Stimulated activated CD4-positive, alpha-beta T cell treated with anti-CD3 and anti-CD28 coated beads, Interleukin-12 subunit alpha, Interleukin-12 subunit beta, amount 100 ng/mL, for 4 hours (primary cell): ENCODE measurements at places on chromosomes 5 and 9.

GRCh38 chr5:359301-359897, 37.9 kb downstream of the AHRR start:
- DNase-seq, result no peak

DNA sequence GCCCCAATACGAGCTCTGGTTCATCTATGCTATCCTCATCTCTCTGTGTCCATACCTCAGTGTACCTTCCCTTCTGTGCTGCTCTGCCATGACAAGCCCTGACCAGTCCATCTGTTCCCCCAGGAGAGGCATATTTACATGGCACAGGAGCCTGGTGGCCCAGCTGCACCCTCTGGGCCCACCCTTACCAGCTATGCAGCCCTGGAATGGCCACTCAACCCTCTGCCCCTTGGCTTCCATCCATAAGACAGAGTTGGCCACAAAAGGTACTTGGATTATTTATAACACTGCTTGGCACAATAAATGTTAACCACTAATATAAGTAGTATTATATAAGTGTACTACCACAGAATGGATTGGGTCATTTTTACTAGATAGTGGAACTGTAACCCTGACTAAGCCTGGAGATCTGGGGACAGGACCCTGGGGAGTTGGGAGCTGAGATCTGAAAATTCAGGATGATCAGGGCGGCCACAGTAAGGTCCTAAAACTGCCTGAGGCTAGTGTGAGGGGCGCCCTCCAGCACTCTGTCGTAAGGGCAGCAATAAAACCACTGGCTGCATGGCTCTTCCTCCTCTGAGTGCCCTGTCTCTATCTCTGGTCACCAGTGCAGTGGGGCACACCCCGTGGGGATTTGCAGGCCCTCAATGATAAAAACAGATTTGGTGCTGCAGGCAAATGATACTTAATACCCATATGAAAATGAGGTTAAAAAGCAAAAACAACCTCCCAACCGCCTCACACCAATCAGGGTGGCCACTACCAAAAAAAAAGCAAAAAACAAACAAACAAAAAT, 65.8 kb downstream of the SEMA4D start:
- DNase-seq, result no peak

GRCh38 chr5:1793966-1794900, 5.4 kb downstream of the MRPL36 start:
- no peak for DNase-seq

- no peak for DNase-seq
Measured at GRCh38 chr9:4820168-4820567, 27.4 kb downstream of the RCL1 start.

DNA sequence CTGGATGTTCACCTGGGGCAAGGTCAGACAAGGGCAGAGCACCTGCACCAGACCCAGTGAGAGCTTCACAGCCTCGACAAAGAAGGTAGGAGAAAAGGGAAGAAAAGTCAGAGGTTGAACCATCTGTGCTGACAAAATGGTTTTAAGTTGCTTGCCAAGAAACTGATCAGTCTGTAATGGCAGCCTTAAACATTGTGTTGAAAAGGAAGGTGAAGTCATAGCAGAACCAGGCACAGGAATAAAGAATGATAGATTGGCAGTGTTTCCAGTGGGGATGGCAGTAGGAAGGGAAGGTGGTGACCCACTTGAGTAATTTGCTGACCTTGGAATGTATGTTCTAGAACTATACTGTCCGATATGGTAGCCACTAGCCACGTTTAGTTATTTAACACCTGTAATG, 34.2 kb downstream of the HTR4 start:
- DNase-seq, result no peak
